ENCODE measurements at places on chromosomes 6 and 20.

GRCh38 chr6:170124150-170124549, 166.7 kb downstream of the DLL1 start:
- DNase-seq: no peak

- DNase-seq: no peak
These were observed 34.4 kb downstream of the NCOA7 start for GRCh38 chr6:125824946-125825771.

DNA sequence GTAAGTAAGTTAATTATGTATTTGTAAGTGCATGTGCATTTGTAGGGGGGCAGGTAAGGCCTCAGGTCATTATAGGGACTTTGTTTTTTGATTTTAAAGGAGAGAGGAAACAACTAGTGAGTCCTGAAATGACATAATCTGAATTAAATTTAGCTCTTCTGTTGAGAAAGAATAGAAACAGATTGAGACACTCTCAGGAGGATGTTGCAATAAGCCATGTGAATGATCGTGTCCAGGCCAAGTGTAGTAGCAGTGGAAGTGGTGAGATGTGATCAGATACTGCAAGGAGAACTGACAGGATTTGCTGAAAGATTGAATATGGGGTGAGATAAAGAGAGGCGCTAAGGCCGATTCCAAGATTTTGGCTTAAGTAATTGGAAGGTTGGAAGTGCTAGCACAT, 2.6 kb upstream of the CENPW start:
- DNase-seq: no peak

GRCh38 chr20:24449026-24449720, 20.3 kb upstream of the SYNDIG1 start:
- DNase-seq: no peak

- peak; percentile 85 for DNase-seq
These were observed 12.2 kb upstream of the SERPINB1 start for GRCh38 chr6:2853769-2854395.

- DNase-seq: peak; percentile 52
These were observed 66.7 kb upstream of the TIAM2 start for GRCh38 chr6:154928325-154928922.

- DNase-seq: no peak
These were observed 8.8 kb upstream of the PERP start for GRCh38 chr6:138115877-138116660.

- DNase-seq: no peak
These were observed 193.5 kb upstream of the PLN start for GRCh38 chr6:118354641-118355040.

- no peak for DNase-seq
These were observed 122.8 kb upstream of the ZNF217 start for GRCh38 chr20:53716395-53716794.

GRCh38 chr20:35756404-35756803, 14.3 kb upstream of the RBM39 start:
- no peak for DNase-seq

DNA sequence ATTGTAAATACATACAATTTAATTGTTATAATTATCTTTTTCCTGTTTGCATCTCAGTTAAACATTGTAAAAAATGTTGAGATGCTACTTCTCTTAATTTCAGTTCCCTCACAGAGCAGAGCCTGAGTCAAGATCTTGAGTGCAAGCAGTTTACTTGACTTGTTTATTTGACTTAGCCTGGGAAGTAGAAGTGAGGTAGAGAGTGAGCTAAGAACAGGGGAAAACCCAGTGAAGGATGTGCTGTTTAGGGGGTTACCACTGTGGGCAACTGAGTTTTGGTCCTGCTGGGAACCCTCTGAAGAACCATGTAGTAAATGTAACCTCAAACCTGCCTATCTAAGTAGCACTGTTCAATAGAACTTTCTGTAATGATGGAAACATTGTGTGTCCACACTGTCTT, 495.2 kb upstream of the FLRT3 start:
- no peak for DNase-seq

DNA sequence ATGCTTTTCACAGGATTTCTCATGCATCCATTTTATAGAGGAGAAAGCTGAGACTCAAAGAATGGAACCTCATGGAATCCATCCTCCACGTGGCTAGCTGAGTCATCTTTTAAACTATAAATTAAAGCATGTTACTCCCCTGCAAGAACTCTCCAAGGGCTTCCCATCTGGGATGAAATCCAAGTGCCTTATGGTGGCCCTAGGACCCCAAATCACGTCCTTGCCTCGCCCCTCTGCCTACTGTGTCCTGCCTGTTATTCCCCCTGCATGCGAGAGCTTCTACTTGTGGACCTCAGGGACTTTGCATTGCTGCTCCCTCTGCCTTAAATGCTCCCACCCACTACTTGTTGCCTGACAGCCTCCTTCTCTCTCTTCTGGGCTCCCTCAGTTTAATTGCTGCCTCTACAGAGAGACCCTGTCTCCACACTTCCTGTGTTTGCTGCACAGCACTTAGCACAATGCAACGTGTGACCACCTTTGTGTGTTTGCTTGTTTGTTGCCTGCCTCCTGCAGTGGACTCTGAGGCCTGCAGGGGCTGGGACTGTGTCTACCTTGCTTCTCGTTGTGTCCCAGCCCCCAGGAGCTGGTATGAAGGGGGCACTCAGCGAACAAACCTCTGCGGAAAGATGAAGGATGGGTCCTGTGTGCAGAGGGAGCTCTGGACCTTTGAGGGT, 39.4 kb downstream of the TOX2 start:
- no peak for DNase-seq

DNA sequence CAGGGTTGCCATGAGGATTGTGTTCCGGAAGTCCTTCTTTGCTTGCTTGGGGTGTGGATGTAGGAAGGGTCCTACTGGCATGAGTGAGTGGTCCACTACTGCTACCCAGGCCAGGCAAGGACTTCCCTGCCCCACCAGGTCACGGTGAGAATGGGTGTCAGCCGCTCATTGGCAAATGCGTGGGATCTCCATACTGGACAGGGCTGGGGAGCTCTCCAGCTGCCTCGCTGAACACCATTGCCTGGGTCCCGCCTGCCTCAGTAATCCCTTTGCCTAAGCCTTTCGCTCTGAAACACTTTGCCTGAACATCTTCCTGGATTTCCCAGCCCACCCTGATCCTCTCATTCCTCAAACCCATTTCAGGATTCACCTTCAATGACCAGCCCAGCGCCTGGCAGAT, 59.5 kb downstream of the CTCFL start:
- DNase-seq: no peak

- no peak for DNase-seq
These were observed 25.5 kb upstream of the DST start for GRCh38 chr6:56668158-56668557.

- no peak for DNase-seq
These were observed 362.1 kb downstream of the NRN1 start for GRCh38 chr6:5644523-5645185.

- DNase-seq: no peak
These were observed 3.9 kb downstream of the RAB44 start for GRCh38 chr6:36701401-36701991.

- DNase-seq: peak; percentile 57
These were observed 33.6 kb upstream of the BTN3A2 start for GRCh38 chr6:26331218-26332073.

DNA sequence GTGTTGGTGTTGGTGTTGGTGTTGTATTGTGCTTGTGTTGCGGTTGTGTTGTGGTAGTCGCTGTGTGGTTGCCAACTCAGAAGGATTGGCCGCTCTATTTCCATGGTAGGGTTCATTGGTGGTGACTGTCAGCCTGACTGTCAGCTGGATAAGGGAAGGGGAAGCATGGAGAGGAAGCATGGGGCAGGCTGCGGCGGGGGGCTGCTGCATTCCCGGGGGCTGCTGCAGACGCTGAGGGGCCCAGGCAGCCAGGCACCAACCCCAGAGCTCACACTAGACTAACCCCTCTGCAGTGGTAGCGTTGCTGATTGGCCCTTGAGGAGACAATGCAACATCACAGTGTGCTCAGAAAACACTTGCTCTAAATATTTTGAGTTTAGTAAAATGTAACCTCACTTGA, 199.2 kb downstream of the SMOC2 start:
- no peak for DNase-seq
